Cortex of kidney (tissue), 1 donor: ENCODE measurements at places on chromosomes 3 and 15.

GRCh38 chr3:134978658-134979057 is 183.6 kb downstream of the EPHB1 start:
- DNase-seq = no peak

DNA sequence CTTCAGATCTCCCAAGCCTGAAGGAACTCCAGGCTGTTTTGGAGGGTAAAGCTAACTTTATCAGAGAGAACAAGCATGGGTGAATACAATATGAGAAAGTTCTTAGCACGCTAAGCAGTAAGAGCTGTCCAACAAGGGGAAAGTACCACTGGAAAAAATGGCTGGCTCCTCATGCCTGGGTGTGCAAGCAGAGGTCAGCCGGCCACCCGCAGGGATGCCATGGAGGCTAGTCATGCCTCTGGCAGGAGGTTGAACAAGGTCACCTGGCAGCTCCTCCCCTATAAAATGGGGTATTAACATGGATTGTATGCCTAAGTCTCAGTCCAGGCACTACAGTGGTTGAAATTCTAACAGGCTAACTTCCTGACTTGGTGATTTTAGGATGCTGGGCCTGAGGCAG is 75.4 kb upstream of the SLC6A1 start:
- no peak for DNase-seq

DNA sequence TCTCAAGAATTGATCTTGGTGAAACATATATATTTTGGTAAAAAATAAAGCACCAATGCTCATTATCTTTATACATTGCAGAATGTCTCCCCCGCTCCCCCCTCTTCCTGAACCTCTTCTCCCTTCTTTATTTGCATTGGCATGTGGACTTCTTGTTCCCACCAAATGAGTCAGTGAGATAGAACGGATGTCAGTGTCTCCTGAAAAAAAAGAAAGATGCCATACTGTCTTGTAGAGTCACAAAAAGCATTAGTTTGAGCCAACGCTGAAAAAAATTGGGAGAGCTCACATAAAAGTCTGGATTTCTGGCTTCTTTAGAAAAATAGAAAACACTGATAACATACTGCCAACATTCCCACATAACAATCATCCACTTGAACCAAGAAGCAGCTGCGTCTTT is 32.0 kb upstream of the STXBP5L start:
- DNase-seq = no peak

DNA sequence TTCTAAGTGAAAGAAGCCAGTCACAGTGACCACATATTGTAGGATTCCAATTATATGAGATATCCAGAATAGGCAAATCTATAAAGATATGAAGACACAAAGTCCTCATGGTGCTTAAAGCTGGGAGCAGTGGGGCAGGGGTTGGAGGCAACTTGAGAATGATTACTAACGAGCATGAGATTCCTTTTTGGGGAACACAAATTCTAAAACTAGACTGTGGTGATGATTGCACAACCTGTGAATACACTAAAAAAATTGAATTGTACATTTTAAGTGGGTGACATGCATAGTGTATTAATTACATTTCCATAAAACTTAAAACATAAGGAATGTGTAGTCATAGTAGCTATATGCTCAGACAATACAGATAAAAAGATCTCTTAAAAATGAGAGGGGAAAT is 103.2 kb downstream of the DPH6 start:
- DNase-seq = no peak

- DNase-seq = no peak
Measured at GRCh38 chr3:61547625-61548024, 13.7 kb upstream of the PTPRG start.

DNA sequence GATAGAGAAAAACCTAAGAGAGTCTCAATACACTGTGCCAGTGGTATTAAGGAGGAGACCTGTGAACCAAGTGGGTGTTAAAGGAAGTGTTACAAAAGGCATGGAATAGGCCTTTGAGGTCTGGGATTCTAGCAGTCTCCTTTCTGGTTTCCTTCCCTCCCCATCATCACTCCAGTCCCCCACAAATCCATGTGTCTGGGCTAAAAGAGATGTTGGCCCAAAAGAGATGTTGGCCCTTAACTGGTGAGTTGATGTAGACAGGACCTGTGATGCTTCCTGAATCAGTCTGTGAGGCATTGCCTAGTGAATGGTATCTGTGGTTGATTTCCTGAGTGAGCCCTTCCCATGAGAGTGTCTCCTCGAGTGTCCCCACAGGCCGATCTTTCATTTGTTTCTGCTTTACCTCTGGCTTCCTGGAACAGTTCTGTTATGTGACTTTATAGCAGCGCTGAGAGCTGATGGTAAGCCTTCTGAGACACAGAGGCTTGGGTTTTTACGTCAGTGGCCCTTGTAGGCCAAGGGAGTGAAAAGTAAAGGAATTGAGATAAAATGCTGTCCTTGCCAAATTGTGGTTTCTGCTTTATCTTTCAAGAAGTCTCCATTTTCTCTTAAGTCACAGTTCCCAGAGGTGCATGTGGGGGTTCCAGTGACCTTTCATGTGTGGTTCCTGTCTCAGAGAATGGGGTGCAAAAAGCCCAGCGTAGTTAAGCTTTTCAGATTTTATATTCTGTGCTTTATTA is 87.8 kb downstream of the KLHL25 start:
- DNase-seq = no peak

GRCh38 chr15:82849556-82850512 is 40.4 kb downstream of the WHAMM start:
- no peak for DNase-seq

- no peak for DNase-seq
Measured at GRCh38 chr3:191094057-191094845, 104.8 kb upstream of the OSTN start.

DNA sequence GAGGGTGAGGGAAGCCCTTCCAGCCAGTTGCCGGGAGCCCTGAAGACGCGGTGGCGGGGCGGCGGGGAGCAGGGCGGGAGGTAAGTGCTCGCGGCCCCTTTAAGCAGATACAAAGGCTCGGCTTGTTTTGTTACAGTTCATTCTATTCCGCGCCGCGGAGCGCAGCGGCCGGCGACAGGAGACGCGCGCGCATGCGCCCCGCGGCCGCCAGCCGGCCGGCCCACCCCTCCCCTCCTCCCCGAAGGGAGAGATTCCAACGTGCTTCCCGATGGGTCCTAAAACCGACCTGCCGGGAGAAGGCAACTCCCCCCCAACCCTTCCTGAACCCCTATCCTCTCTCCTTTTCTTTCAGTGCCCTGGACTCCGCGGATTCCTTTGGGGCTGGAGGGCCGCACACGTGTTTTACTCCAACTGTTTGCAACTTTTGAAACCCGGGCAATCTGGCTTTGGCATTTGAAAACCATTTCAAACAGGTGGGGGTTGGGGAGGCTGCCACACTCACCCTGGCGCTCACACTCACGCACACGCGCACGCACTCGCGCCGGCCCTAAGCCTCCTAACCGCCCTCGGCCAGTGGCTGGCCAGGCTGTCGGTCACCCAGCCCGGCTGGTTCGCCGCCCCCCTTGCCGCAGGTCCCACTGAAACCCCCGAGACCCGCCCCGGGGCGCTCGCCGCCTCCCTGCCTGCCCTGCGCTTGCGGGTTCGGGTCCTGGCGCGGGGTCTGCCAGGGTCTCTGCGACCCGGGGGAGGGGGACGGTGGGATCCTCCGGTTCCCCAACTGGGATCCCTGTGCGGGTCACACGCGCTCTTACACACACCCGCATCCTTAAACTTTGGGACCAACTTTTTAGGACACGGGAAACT is at the start of gene MAGI1:
Gene MAGI1, minus strand, starts transcription at position 193 of the 864 bp plus-strand sequence. CDS start 610 bp downstream, outside the sequence.
- DNase-seq = peak; percentile 23

DNA sequence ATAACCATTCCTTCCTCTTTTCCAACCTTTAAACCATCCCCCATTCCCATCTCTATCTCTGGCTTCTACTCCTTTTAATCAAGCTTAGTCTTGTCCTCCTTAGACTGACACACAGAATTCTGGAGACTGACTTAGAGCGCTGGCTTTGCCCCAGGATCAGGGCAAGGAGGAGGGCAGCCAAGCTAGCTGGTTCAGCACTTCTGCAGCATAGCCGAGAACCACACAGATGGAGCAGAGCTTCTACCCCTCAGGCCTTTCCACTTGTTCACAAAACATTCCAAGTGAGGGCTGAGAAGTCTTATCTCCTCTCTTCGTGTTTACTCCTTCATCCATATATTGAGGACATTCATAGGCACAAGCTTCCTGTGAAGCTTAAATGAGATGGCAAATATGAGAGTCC is 246.5 kb upstream of the PEX5L start:
- no peak for DNase-seq

DNA sequence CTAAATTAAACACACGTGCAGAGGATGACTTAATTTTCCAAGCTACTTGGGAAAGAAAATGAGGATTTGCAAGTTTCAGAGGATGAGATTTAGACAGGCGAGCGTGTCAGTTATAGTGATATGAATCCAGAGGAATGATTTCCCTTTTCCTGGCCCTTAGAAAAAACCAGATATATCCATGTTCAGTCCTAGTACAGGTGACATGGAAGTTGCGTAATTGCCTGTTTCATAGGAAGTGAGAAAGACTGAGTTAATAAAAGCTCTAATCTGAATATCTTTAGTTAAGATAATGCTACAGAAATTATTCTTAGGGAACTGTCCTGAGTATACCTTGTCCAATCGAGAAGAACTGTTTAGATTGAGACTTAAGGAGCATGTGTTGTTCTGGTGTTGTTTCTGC is 490.5 kb downstream of the ZNF385D start:
- DNase-seq = no peak

DNA sequence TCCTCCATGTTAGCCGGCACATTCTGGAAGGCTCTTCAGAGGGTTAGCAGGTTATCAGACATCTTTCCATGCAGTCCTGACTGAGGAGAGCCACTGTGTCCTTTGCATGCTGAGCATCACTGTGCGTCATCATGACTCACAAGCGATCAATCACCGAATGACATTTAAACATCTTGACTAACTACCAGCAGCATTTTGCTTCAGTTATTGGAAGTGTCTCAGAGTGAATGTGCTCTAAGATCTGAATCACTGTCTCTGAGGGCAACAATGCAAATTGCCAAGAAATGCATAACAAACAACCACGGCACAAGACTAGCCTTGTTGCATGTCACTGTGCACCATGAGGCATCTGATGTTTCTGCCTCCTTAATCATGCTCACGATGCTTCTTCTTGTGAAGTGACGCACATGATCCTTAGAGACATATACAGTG is 18.3 kb upstream of the ATP8B4 start:
- DNase-seq = no peak

DNA sequence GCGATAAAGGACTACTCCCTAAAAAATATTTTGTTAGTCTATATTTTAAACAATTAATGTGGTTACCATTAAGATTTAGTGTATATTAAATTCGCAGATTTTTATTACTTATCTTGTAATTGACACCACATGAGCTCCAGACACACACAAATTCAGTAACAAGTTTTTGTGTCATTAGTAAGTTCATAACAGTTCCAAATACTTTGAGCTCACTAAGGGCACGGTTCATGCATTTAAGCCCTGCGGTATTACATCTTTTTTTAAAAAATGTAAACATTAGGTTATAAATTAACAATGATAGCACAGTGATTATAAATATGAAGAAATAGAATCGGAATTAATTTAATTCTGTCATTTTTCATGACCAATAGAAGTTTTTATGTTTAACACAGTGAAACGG is 317.3 kb downstream of the ZNF385D start:
- no peak for DNase-seq

DNA sequence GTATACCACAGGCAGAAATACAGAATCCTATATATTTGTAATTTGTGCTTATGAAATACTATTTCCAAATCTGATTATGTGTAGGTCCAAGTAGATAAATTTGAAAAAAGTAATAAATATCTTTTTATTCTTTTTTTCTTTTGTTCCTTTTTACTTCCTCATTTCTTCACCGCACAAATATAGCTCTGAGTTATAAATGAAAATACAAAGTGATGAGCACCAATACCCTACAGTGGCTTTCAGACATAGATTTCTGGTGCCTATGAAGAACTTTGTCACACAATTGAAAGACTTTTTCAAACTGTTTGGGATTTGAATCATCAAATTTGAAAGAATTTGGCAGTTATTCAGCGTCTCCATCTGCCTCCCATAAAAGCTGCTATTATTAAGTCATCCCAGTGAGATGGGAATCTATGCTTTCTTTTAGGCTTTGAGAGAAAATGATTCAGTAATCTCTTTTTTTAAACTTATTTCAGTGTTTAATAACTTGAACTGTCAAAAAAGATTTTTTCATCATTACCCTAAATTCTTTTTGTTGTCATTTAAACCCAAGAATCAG is 363.6 kb upstream of the GOLIM4 start:
- no peak for DNase-seq
